ENCODE measurements at places on chromosomes 7 and 10.

- no peak for DNase-seq
Observed at GRCh38 chr10:118508355-118508754, 87.1 kb downstream of the PRLHR start.

- DNase-seq = no peak
Observed at GRCh38 chr10:101158459-101159058, 27.5 kb downstream of the TLX1 start.

- no peak for DNase-seq
Observed at GRCh38 chr7:70700941-70701425, 431.0 kb upstream of the GALNT17 start.

GRCh38 chr7:100090527-100091410 is 2.0 kb downstream of the COPS6 start:
- no peak for DNase-seq

- DNase-seq = peak; percentile 36
Observed at GRCh38 chr10:11533328-11533781, 78.1 kb downstream of the USP6NL start.

DNA sequence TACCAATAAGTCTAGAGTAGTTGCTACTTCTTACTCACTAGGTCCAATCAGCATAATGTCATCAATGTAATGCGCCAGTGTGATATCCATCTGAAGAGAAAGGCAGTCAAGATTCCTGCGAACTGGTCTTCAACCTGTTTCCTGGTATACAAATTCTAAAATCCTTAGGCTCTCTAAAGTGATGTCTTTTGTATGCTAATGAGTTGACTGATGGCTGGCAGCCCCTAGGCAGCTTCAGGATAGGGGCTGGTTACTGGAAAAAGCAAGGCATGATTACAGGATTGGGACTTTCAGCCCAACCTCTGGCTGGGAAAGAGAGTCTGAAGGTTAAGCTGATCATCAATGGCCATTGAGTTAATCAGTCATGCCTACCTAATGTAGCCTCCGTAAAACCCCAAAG is 250.2 kb upstream of the PTER start:
- DNase-seq = no peak

- DNase-seq = no peak
Observed at GRCh38 chr7:112182749-112183148, 23.4 kb downstream of the DOCK4 start.
